ENCODE measurements at places on chromosomes 3 and 15.
A peak's percentile ranks its signal among the peaks of the same experiment; 100 is the strongest.

DNA sequence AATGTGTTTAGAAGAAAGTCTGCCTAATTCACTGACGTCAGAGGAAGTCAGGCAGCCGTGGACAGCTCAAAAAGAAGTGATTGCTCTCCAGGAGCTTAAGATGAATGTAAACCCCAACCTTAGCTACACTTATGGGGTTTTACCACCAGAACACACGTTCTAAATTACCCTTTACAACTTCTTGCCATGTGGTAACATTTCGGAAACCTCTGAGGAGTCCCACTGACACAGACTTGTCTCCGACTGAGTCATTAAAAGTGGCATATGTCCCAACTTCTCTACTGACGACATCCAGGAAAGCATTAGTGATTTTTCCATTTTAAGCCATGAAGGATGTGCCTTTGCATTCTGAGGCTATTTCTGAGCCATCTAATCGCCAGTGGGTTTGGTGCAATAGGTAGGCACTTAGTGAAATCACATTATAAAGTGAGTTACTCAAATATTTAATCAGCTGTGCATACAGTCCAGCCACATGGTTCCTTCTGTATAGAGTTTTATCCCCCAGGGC is 32.4 kb downstream of the C2CD4A start:
- DNase-seq: no peak

- no peak for DNase-seq
These were observed 4.4 kb upstream of the CLDN11 start for GRCh38 chr3:170414202-170414663.

DNA sequence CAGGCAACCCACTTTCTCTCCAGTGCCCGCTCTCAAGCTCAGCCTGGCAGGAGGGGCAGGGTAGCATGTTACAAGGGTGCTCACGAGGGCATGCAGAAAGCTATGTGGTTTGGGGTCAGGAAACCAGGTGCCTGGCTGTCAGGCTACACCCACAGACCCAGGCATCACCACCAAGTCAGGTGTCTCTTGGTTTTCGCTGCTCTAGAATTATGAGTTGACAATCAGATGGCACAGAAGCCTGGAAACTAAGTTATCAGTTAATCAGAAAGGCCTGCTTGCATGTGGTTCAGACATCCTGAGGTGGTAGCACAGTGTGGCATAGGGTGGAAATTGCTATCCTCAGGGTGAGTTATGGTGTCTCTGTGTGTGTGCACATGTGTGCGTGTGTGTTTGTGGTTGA is 16.2 kb upstream of the CCR9 start:
- DNase-seq: peak; percentile 23

- no peak for DNase-seq
These were observed 50.6 kb downstream of the HACD2 start for GRCh38 chr3:123534264-123534663.

- DNase-seq: no peak
These were observed 219.3 kb upstream of the KBTBD8 start for GRCh38 chr3:66778777-66779176.

DNA sequence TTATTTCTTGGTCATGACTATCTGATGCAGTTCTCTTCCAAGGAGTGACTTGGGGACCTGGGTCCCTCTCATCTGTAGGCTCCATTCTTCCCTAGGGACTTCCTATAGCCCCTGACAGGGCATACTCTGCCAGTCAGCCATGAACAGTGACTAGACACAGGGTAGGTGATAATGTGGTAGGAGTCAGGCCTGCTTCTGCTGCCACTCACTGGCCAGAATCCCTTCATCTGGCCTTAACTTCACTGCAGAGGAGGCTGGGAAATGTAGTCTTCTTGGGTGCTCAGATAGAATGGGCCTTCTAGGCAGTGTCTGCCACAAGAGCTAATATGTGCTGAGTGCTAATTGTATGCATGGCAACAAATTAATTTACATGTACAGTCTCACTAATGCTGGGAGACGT is 84.5 kb downstream of the CACNA2D3 start:
- no peak for DNase-seq

- DNase-seq: no peak
These were observed 119.5 kb upstream of the PRICKLE2 start for GRCh38 chr3:64344721-64345207.

GRCh38 chr3:121836064-121836463 is 1.1 kb downstream of the EAF2 start:
- no peak for DNase-seq

- DNase-seq: no peak
These were observed 22.5 kb downstream of the RIOX2 start for GRCh38 chr3:97949743-97950142.

- no peak for DNase-seq
These were observed 54.5 kb downstream of the CPN2 start for GRCh38 chr3:194296454-194297263.

Data from stimulated activated CD8-positive, alpha-beta memory T cell treated with anti-CD3 and anti-CD28 coated beads, Interleukin-4, amount 100 ng/mL, for 24 hours (primary cell).